ENCODE measurements at places on chromosomes 5 and 9. TPM values are rescaled to one million over a fixed set of nuclear protein-coding genes. Genes with fewer than 3 reads are reported as not detected.

The MLANA gene
- not detected for total RNA-seq

The C5orf58 gene
- total RNA-seq, result not detected

The C9orf152 gene
- total RNA-seq, result not detected

The SETX gene
- 33.5 TPM for total RNA-seq

The NR2F1 gene
- 43.0 TPM for total RNA-seq

The LURAP1L gene
- total RNA-seq, result 2.5 TPM

The C9orf153 gene
- total RNA-seq, result not detected

The ATOX1 gene
- 196 TPM for total RNA-seq

The REEP2 gene
- total RNA-seq, result 6.6 TPM

All from cardiac ventricle fibroblast (primary cell).